ENCODE measurements at places on chromosomes 12 and 14. TPM values are rescaled to one million over a fixed set of nuclear protein-coding genes. Genes with fewer than 3 reads are reported as not detected.
A peak's percentile ranks its signal among the peaks of the same experiment; 100 is the strongest.

DNA sequence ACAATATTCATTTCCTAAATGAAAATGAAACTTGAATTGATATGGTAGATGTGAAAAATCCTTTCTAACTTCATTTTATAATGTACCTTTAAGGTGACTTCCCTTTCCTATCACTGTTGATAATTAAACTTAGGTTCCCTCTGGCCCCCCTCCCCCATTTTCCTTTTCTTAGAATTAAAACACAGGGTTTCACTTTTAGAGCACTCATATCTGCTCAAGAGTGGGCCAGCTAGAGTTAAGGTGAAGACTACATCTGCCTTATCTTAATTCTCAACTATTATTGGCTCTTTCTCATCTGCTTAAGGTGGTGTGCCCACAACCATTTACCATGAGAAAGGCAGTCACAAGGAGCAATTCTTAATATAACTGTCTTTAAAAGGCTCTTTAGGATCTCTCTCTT, 49.7 kb downstream of the LIN52 start:
- H3K4me3 ChIP-seq = no peak overlapping the region
- DNase-seq = no peak
- H3K27ac ChIP-seq = no peak overlapping the region
- H3K4me1 ChIP-seq = no peaks in the 10 kb centered on the region

DNA sequence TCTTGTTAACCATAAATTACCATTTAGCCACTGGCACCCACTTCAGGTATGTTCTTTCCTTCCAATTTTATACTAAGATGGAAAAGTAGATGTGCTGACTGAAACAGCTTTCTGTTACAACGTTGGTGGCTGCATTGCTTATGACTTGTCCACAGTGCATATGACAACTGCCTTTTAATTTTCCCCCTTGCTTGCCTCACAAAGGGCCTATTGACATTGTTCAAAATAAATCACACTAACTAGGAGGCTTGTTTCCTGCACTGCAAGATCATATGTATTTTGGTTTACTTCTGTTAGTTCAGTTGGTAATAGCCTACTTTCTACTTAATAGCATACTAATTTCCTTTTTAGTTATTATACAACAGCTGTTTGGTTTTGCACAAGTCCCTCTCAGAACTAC, 55.4 kb downstream of the SCAF11 start:
- H3K27me3 ChIP-seq = no peaks in the 10 kb centered on the region
- peaks cover 3% of the 10 kb centered on the region for H3K36me3 ChIP-seq
- no peak overlapping the region for H3K27ac ChIP-seq
- H3K4me3 ChIP-seq = no peak overlapping the region
- H3K4me1 ChIP-seq = peaks cover 18% of the 10 kb centered on the region

DNA sequence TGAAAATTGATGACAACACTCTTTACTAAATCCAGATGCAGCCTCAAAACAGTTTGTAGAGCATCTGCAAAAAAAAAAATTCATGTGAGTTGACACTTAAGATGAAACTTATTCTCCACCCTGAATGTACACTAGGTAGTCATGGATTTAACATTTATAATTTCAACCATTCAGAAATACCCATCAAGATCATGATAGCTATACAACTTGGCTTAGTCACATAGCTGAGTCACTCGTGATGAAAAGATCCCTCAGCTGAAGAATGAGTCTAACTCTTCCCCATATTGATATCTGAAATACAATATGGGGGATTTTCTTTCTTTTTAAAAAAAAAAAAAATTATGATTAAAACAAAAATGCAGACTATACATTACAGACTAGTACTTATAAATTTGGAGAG, 104.8 kb upstream of the PLEKHG7 start:
- no peak overlapping the region for H3K27ac ChIP-seq
- H3K27me3 ChIP-seq = no peaks in the 10 kb centered on the region
- no peaks in the 10 kb centered on the region for H3K4me1 ChIP-seq
- no peak overlapping the region for H3K4me3 ChIP-seq

GRCh38 chr12:130334937-130335336, 2.8 kb upstream of the PIWIL1 start:
- H3K27ac ChIP-seq = no peak overlapping the region
- no peak for DNase-seq
- H3K36me3 ChIP-seq = no peaks in the 10 kb centered on the region
- H3K4me3 ChIP-seq = no peak overlapping the region
- no peaks in the 10 kb centered on the region for H3K4me1 ChIP-seq
- no peaks in the 10 kb centered on the region for H3K27me3 ChIP-seq

- H3K36me3 ChIP-seq = no peaks in the 10 kb centered on the region
- H3K27ac ChIP-seq = no peak overlapping the region
- H3K27me3 ChIP-seq = no peaks in the 10 kb centered on the region
- no peaks in the 10 kb centered on the region for H3K4me1 ChIP-seq
Observed at GRCh38 chr12:20028033-20028432, 340.3 kb upstream of the PDE3A start.

- H3K4me3 ChIP-seq = no peak overlapping the region
- H3K27ac ChIP-seq = no peak overlapping the region
- DNase-seq = no peak
- H3K4me1 ChIP-seq = peaks cover 17% of the 10 kb centered on the region
Observed at GRCh38 chr12:110635055-110635454, 21.1 kb downstream of the TCTN1 start.

DNA sequence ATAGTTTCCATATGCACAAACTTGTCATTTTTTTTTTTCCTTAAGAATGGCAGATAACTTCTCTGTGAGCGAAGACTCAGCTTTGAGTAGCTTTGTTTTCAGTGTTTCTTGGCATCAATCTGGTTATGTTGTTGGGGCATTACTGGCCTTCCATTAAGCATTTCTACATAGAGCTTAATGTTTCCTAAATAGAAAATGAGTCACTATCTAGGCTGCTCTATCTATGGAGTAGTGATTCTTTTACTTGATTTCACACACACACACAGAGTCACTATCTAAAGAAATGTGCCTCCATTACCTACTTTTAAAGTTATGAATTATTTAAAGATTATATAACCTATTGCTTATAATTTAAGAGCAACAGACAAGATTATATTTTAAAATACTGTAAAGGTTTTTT, 53.9 kb downstream of the TMEM260 start:
- no peak for DNase-seq
- no peaks in the 10 kb centered on the region for H3K4me1 ChIP-seq
- H3K36me3 ChIP-seq = peaks cover 97% of the 10 kb centered on the region
- H3K27me3 ChIP-seq = no peaks in the 10 kb centered on the region

DNA sequence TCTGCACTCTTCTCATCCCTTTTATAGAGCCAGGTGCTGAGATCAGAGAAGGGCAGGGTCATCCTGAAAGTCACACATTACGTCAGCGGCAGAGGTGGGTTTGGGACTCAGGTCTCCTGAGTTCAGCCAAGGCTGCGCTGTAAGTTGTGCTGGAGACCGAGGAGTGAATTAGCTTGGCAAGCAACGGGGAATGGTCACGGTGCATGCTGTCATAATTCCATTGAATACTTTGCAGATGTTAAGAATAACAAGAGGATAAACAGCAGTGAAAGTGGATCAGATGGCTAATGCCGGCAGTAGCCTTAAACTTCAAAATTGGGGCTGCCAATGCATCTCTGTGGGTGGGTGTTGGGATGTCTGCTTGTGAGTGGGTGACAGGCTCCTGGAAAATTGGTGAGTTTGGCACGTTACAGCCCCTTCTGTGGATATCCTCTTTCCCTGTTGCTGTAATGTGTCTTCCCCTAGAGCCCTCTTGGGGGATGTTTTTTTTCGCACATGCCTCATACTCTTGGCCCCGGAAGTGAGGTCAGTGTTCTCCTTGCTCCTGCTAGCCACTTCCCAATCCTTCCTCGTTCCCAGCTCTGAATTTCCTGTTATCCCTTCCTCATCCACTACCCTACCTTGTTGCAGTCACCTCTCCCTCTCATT, 287.1 kb upstream of the SRRM4 start:
- no peak overlapping the region for H3K4me3 ChIP-seq
- no peaks in the 10 kb centered on the region for H3K36me3 ChIP-seq
- DNase-seq = peak; percentile 78

DNA sequence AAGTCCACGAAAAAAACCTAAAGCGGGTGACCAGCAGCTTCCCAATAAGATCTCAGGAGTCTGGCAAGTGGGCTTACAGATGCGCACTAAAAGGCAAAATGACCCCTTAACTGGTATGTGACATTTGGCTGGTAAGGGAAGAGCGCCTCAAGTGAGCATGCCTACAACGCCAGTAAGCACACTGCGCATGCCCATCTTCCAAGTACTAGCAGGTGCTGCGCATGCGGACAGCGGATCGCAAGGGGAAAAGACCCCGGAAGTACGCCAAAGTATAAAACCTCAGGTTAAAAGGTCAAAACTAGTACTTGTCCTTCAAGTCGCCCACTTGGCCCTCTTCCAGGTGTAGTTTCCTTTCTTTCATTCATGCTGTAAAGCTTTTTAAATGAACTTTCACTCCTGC, 518.5 kb upstream of the MDGA2 start:
- H3K36me3 ChIP-seq = no peaks in the 10 kb centered on the region
- H3K27me3 ChIP-seq = no peaks in the 10 kb centered on the region
- no peak for DNase-seq
- H3K27ac ChIP-seq = no peak overlapping the region

Gene PA2G4
- 52.9 TPM for total RNA-seq

Gene RD3L
- not detected for total RNA-seq

Gene SLC6A13
- 0.55 TPM for total RNA-seq

Gene LRCOL1
- total RNA-seq = 1.4 TPM
